ENCODE measurements at places on chromosomes 3 and 15.

DNA sequence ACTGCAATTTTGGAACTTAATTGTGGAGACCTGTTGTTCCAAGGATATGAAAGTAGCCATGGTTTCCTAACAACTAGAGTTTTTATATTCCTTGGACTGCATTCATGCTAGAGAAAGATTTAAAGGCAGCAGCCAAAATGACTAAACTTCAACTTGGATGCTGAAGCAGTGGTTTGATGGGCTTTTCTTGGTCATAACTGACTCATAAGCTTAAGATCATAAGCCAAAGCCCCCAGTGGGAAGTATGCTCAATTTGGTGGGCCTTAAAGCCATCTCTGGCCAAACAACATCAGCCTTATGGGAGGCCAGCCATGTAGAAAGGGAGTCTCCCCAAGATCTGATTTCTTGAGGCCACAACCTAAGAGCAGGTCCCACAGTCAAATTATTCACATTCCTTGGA is 80.2 kb downstream of the ZNF280D start:
- no peak for DNase-seq

GRCh38 chr3:108091498-108092250 is 843 bp upstream of the CD47 start:
- DNase-seq, result no peak

- no peak for DNase-seq
Measured at GRCh38 chr3:78163379-78163778, 1123.5 kb downstream of the ROBO2 start.

DNA sequence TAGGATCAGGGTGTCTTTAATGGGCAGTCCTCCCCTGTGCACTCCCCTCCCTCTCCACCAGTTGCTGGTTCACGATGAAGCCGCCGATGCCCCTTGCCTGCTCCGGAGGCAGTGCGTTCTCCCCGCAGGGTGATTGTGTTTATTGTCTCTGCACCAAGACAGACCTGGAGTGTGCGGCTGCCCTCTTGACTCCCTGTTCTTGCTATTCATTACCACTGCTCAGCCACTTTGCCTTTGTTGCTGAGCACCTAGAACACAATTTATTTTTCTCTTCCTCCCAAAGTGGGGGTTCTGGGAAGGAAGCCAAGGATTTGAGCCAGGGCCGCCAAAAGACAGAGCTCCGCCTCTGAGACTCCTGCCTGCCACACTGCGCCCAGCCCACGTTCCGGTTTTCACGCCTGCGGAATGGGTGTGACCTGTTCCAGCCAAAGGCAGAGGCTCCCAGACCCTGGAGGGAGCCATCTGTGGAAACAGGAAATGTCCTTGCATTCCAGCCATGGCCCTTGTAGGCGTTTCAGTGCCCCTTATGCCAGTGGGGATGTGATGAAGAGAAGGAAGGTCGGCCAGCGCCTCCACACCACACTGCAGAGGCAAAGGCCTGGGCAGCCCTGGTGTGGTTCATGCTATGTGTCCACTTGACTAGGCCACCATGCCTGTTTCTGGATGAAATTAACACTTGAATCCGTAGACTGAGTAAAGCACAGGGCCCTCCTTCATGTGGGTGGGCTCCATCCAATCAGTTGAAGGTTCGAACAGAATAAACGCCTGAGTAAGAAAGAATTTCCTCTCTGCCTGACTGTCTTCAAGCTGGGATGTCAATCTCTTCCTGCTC is 85.8 kb downstream of the HMG20A start:
- DNase-seq, result no peak

- no peak for DNase-seq
Measured at GRCh38 chr15:61815356-61816083, 244.7 kb downstream of the VPS13C start.

DNA sequence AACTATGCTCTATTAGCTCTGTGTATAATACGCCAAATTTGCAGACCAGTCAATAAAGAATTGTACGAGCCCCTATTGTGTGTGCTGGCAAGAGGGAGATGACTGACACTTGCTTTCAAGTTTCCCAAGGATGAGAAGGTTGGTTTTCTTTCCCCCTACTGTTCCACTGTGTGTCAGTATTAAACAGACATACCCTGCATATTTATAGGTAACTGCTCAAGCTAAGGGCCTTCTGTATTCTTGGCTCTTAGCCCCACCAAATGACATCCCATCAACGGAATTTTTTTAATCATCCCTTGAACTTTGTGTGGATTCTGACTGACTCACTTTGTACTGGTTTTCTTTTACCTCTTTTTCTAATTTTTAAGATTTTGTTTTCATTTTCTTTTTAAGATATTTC is 60.6 kb upstream of the GYG1 start:
- DNase-seq, result no peak

- DNase-seq, result no peak
Measured at GRCh38 chr3:143263852-143264513, 144.4 kb downstream of the CHST2 start.

GRCh38 chr3:8872261-8872660 is 91.0 kb downstream of the RAD18 start:
- DNase-seq, result no peak
